ENCODE measurements at places on chromosomes 7 and 10.

DNA sequence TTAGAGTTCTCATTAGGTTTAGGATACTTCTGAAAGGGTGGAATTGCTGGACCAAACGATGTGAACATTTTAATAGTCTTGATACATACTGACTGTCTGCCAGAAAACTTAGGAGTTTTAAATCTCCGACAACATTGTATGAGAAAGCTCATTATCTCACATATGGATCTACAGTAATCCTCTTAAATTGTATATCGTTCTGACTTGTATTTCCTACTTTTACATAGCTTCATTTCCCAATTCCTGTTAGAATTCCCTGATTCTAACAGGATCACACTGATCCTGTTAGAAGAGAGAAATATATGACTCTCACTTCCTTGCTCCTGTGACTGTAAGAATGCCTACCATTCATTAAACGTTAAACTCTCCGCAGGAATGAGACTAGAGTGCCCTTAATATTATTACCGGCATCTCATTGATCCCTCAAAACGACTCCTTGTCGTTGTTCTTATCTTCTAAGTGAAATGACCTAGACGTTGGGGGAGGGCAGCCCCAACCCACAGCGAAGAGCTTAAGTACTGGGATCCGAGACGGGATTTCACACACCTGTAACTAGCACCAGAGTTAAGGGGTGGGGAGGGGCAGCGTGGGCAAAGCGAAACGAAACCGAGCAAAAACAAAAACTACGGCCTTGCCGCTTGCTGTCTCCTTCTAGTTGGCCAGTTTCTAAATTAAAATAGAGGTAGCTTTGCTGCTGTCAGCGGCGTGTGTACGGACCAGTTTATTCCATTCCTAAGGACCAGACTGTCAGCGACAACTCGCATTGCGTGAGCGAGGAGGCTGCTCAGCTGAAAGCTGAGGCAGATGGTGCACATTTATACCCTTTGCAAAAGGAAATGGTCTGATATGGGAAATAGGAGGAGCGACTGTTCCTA is 678 bp upstream of the TMEM106B start:
- no peak for DNase-seq

GRCh38 chr7:129466796-129467195 is 32.6 kb downstream of the STRIP2 start:
- no peak for DNase-seq

GRCh38 chr7:4067874-4068273 is 614.2 kb upstream of the FOXK1 start:
- DNase-seq, result no peak

GRCh38 chr7:76037310-76037709 is 10.5 kb downstream of the STYXL1 start:
- DNase-seq, result no peak

- DNase-seq, result no peak
Observed at GRCh38 chr10:129730993-129731325, 233.1 kb downstream of the EBF3 start.

DNA sequence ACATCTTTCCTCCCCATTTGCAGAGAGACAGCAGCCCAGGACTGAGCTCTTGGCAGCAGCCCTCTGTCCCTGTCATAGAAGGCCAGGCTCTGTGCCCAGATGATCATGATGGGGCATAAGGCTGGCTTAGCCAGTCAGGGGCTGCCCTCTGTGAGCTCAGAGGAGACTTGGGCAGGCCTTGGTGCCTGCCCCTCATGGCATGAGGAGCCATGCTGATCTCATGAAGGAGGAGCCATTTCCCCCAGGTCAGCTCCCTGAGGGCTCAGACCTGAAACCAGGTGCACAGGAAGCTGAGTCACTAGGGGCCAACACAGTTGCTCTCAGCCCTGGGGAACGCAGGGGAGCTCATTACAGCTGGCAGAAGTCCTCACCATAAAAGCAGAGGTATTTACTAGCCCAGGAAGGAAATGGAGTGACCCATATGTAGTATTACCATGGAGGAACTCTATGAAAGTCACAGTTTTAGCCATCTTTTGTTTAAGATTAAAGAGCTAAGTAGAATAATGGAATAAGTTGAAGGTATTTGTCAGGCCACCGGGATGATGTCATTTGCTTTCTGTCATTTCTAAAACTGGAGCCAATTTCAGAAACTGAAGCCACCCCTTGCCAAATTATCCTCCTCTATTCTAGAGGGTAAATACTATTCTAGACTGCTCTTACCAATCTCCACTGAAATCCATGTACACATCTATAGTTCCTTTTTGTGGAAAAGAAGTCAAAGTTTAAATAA is 362.4 kb upstream of the ZNF32 start:
- DNase-seq, result no peak

GRCh38 chr10:115566867-115567266 is 473.7 kb downstream of the ATRNL1 start:
- no peak for DNase-seq

GRCh38 chr7:24905996-24906770 is 73.8 kb downstream of the OSBPL3 start:
- DNase-seq, result no peak

- no peak for DNase-seq
Observed at GRCh38 chr10:123250640-123251039, 96.4 kb downstream of the BUB3 start.

GRCh38 chr7:81698965-81699364 is 70.9 kb downstream of the HGF start:
- no peak for DNase-seq

GRCh38 chr10:124378881-124379471 is 39.7 kb downstream of the OAT start:
- no peak for DNase-seq

DNA sequence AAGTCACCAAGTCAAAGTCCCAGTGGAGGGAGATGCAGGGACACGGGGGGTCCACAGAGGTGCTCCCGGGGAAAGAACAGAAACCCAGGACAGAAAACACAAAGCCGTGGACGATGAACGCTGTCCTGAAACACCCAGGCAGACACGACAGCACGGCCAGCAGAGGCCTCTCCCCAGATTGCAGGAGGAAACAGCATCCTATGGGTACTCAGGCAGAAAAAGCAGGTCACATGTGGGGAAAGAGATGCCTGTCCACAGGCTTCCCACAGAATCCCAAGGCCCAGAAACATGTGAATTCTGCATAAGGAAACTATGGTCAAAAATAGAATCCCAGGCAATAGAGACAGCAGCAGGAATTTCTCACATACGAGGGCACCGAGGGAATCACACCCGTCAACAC is 53.6 kb upstream of the ADGRA1 start:
- DNase-seq, result no peak

- no peak for DNase-seq
Observed at GRCh38 chr10:16436367-16436757, 448 bp upstream of the PTER start.

DNA sequence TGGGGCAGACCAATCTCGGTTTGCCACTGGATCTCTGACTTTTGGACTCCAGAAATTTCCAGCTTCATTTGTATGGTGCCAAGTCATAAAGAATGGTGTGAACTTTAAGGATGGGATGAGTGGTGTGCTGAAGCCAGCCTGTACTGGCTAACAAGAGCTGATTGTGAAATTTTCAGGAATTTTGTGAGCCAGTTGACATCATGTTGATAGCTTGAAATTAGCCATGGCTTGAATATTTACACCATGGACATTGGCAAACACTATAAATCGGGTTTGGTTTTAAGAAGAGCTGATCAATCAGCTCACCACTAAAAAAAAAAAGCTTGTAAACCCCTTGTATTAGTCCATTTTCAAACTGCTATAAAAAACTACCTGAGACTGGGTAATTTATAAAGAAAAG is 14.1 kb upstream of the MYH16 start:
- no peak for DNase-seq

- no peak for DNase-seq
Observed at GRCh38 chr7:34042406-34042805, 137.1 kb downstream of the BMPER start.

DNA sequence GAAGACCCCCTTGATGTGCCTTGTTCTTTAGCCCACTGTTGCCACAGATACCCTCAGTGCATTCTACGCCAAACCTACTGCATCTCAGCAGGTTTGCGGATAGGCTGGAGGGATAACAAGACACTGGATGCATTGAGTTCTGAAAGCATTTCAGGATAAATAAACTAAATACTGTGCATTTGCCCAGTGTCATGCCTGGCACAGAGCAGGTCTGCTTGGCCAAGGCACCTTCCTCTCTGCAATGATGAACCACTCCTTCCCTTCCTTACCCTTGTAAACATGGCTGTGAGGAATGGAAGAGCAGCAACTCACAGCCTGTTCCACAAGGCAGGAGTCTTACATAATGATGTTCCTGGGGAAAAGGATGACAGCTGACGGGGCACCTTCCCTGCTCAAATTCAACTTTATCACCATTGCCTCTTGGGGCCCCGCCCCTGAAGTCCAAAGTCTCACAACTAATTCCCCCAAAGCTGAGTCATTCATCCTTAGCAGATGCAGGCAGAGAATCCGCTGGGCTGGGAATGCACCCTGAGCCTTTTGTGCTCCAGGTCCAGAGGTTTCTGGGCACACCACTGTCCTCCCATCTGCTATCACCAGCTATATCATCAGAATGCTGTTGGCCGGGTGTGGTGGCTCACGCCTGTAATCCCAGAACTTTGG is 11.6 kb downstream of the DDX56 start:
- DNase-seq, result no peak

DNA sequence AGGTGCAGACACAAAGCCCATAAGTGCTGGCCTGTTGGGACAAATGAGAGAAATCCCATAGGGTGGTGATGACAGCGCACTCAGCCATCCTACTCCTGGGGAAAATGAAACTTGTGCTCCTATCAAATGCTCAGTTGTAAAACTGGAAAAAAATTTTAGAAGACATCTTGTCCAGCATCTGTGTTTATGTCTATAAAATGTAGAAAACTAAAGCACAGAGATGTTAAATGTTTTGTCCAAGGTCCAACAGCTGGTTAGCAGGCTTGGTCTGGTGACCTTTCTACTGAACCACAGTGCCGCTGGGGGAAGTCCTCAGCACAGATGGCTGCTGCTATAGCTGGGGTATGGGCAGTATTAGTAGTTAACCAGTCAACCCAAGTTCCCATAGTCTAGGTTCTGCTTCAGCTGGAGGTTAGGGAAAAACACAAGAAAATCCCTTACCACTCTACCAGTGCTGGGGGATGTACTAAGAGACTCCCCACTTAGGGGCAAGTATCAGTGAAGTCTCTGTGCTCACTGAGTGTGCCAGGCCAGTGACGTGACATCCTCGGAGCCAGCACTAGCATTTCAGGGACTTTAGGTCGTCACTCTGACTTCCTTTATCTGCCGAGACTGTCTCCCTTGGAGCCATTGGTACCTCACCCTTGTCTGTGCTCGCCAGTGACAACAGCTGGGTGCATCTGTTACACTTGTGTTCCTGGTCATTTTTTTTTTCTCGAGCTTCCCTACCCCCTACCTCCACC is 1.9 kb downstream of the TSPAN33 start:
- DNase-seq, result no peak

DNA sequence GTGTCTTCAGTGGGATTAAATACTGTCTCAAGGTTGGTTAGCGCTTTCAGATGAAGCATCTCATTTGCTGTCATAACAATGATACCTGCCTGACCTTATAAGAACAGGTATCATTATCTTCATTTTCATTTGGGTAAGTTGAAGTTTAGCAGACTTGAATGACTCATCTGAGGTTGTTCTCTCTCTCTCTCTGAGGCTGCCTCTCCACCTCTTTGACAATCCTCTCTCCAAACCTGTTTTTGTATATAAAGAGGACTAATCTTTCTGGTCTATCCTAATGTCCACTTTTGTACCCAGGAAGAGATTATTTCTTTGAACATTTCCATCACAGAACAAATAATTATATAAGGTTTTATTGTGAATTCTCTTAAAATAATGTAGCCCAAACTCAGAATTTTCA is 291.4 kb downstream of the KLF6 start:
- no peak for DNase-seq

GRCh38 chr7:113113912-113114311 is 4.4 kb downstream of the SMIM30 start:
- DNase-seq, result no peak

- DNase-seq, result no peak
Observed at GRCh38 chr7:62361-63116, 129.8 kb upstream of the FAM20C start.

GRCh38 chr10:99658622-99659030 is 683 bp upstream of the ENTPD7 start:
- no peak for DNase-seq

DNA sequence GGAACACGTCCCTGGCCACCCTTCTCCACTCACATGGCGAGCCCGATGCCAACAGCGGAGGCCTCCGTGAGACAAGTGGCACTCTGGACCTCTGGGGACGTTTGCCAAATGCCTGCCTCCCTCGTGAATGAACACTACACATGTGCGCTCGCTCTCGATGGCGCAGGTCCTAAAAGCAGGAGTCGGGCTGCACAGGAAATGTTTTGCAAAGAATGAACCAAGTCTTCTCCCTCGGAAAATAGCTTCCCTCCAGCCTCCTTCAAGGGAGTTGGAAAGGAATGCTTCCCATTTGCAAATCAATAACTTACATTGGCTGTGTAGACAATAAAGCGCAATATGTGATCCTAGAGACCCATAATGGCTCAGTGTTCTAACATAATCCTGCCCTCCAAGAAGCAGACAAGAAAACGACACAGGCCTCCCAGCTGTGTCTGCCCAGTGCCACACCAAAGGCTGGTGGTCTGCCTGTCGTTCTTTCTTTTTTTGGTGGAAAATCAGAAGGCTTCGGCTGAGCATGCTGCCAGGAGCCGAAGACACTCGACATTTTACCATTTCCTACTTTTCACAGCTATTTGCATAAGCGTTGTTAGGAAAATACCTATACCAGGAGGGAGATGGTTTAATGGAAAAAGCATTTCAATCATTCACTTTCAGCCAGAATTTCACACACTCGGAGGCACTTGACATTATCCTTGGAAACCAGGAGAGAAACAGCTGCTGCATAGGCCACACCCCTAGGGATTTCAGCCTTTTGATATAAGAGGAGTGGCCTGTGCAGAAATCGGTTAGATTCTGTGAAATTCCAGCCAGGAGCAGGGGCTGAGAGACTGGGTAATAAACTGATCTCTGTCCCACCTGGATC is 38.4 kb downstream of the ATXN7L1 start:
- DNase-seq, result no peak

DNA sequence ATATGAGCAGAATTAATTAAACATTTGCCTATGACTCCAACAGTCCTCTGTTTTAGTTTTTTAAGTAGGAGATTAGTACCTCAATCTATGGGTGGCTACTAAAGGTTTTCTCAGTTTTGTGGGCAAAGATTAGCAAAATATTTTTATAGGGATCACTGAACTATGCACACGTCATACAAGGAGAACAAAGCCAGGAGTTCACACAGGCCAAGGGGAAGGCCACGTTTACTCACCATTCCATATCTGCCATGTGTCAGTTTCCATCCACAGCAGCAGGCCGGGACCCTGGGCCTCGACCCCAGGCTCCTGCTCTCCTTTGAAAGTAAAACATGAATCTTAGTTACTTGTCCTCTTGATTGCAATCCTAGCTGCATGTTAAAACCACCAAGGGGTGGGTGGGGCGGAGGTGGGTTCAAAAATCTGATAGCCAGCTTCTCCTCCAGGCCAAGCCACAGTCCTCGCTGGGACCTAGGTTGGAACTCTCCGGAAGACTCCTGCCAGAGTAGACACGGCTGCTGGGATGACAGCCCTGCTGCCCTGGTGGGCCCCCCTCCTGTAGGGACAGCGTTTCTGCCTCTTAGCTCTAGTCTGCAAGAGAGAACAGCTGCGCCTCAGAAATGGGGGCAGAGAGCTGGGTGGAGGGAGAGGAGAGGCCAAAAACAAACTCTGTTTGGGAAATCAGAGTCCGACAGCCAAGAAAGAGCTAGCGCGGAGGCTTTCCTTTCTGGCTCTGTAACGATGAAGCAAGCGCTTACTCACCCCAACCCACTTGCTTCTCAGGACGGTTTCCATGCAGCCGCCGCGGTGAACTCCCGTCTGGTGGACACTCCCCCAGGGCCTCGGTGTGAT is 35.6 kb downstream of the PITRM1 start:
- DNase-seq, result no peak

Measured in activated T-helper 1 cell treated with anti-CD3 and anti-CD28 coated beads, Interleukin-2, amount 50 U/mL, for 16 hours (primary cell).